ENCODE measurements at places on chromosomes 3 and 15.

- no peak for DNase-seq
Measured at GRCh38 chr3:150936693-150937092, 31.5 kb upstream of the MINDY4B start.

- no peak for DNase-seq
Measured at GRCh38 chr15:29938361-29939335, 116.4 kb upstream of the TJP1 start.

GRCh38 chr3:106345353-106346027, 476.7 kb upstream of the CBLB start:
- no peak for DNase-seq

- DNase-seq, result no peak
Measured at GRCh38 chr15:35136321-35137189, 51.5 kb upstream of the NANOGP8 start.

- DNase-seq, result peak; percentile 66
Measured at GRCh38 chr3:12629560-12629959, 34.4 kb downstream of the RAF1 start.

GRCh38 chr3:64685800-64686445, 1.9 kb downstream of the ADAMTS9 start:
- peak; percentile 93 for DNase-seq

GRCh38 chr15:42185801-42186200, 22.3 kb downstream of the VPS39 start:
- no peak for DNase-seq

DNA sequence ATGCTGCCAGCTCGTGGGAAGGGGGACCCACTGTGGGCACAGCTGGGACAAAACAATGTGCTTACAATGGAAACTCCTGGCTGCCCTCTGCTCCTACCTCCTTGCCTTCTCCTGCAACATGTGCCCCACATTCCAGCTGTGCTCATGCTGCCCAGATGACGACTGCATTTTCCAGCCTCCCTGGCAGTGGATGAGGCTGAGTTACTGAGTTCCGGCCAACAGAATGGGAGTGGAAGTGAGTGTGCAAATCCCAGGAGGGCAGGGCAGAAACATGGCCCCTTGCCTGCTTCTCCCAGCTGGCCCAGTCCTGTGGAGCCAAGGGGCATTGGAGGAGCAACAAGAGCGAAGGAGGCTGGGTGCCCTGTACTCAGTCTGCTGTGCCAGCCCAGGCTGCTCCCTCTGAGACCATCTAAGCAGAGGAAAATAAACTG, 17.1 kb downstream of the KLF15 start:
- DNase-seq, result peak; percentile 55

- no peak for DNase-seq
Measured at GRCh38 chr3:14113965-14114635, 10.6 kb downstream of the CHCHD4 start.

DNA sequence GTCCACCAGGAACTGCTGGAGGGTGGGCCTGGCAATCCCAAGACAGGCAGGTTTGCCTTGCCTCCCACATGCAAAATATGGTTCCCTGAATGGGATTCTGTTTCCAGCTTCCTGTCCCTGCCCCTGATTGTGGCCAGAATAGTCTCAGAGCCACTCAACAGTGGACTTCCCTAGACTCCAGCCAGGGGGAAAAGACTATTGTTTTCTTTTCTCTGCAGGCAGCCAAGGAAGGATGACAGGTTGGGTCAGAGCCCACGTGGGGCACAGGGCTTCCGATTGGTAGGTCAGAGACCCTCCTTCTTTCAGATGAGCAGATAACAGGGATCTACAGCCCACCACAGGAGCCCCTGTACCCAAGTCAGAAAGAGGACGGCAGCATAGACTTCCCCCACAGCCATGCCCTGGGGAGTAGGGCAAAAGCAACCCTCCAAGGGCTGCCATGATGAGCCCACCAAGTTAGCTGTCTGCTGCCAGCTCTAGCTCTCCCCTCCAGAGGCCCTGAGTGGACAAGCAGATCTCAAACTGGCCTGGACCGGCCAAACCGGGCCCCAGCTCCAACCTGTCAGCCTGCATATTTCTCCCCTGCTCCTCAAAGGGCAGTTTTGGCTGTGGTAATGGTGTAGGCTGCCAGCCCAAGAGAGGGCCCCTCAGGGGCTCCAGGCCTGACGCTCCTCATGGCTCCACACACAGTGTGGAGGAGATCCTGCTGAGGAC, 6.4 kb downstream of the TLR9 start:
- no peak for DNase-seq

- DNase-seq, result no peak
Measured at GRCh38 chr15:80742081-80742480, 37.1 kb upstream of the CEMIP start.

GRCh38 chr15:52464478-52464877, 64.2 kb downstream of the MYO5A start:
- DNase-seq, result no peak

DNA sequence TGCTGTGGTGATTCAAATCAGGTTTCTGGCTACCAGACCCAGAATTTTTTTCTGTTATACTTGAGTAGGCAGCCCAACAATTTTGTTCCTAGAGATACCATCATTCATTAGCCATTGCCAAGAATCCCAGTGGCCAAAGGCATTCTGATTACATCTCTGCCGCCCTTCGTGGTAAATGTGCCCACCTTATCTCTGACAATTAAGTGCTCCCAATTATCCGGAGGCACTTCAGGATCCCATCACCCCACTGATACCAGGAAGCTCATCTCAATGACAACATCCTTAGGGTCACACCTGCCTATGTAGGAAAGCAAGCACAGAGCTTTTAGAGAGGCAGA, 43.2 kb upstream of the RPL35A start:
- DNase-seq, result no peak

GRCh38 chr3:54079314-54079713, 43.0 kb upstream of the CACNA2D3 start:
- DNase-seq, result no peak

DNA sequence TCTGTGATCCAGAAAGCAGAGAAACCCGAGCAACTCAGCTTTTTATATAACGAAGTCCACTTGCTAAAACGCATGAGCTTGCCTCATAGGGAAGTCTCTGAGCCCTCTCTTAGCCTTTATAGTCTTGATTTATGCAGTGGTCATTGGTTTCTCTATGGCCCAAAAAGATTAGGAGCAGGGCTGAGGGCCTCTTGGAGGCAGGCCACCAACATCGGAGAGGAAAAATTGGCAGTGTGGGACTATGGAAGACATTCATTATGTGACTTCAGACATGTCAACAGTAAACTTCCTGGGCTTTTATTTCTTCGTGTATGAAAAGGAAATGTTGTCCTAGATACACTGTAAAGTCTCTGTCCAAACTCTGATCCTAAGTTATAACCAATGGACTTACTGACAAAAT, 13.5 kb downstream of the RAB8B start:
- no peak for DNase-seq

- peak; percentile 17 for DNase-seq
Measured at GRCh38 chr3:38118421-38119247, 18.3 kb downstream of the ACAA1 start.

GRCh38 chr3:150830094-150830681, 67.2 kb upstream of the SIAH2 start:
- no peak for DNase-seq

DNA sequence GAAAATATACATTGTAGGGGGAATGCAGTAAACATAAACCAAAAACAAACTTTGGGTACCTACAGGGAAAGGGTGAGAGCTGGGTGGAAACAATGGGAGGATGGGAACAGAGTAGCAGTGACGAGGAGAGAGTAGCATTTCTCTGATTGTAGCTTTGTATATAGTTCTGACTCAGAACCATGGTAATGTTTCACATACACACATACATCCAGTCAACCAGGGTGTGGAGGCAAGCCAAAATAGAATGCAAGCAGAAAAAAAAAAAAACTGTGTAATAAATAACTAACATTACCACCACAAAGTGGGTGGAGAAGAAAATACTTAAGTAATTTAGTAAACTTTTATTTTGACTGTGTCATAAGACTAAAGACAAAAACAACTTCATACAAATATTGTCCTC, 27.2 kb downstream of the BCL2A1 start:
- DNase-seq, result no peak

- no peak for DNase-seq
Measured at GRCh38 chr3:185062191-185062590, 90.7 kb downstream of the C3orf70 start.

DNA sequence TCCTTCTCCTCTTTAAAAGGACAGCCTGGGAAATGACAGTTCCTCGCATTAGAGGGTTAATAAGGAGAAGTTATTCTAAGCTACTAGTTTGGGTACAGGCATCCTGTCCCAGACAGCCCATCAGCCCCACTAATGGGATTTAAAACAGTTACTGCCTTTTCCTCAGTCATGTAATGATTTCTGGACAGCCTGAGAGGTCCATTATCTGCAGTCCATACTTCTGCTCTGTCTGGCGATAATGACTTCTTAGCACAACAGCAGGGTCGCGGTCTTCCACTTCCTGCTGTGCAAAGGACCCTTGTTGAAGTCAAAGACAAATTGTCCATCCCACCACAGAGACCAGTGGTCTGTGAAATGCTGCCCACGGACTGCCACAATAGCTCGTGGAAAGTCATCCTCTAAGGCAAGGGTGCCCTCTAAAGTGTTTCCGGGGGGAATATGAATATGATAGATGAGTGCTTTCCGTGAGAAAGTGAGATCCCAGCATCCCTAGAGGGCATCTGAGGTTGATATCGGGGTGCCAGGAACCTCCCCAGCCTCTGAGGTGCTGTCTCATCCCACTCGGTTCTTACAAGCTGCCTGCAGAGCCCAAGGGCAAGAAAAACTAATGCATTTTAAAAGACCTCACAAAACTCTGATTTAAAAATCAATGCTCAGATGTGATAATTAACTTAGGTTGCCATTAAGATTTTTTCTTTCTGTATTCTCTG, 100.7 kb downstream of the SHOX2 start:
- DNase-seq, result no peak

GRCh38 chr3:158671821-158672214, 630 bp downstream of the LXN start:
- DNase-seq, result no peak

DNA sequence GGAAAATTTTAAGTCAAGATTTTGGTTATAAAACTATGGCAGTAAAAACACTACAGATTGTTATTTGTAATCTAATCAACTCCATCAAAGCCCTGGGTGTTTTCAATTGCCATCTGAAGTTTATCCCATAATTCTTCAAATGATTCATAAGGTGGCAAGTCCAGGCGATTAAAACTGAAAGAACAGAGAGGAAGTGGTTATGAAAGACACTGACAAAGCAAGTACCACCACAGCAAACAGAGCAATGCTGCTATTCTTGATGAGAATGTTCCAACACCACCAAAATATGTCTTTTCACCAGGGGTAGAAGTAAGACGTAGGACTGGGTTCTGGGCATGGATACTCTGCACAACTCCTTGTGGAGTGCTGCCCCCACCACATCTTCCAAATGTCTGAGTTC, 86.9 kb upstream of the PRTG start:
- DNase-seq, result no peak

GRCh38 chr15:91609966-91610365, 243.5 kb upstream of the SLCO3A1 start:
- no peak for DNase-seq

DNA sequence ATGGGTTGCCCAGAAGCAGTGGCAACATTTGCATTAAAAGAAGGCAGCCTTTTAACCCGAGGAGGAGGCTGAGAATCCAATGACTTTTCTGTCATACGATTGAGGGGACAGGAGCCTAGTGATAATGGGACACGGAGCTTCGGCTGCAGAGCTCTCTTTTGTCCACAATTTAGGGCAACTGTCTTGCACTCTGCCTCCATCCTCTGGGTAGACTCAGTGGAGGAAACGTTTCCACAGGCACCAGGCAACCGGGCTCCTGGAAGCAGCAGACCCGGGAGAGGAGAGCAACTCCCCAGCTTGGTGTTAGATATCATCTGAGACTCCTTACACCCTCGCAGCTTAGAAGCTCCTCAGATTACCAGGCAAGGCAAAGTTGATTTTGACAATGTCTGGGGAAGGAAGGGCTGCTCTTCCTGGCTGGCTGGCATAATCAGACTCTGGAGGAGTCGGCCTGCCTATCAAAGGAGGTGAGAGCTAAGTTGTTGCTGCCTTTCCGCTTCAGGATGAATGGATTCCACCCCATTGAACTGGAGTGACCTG, 43.5 kb upstream of the RNU6-1 start:
- DNase-seq, result no peak

DNA sequence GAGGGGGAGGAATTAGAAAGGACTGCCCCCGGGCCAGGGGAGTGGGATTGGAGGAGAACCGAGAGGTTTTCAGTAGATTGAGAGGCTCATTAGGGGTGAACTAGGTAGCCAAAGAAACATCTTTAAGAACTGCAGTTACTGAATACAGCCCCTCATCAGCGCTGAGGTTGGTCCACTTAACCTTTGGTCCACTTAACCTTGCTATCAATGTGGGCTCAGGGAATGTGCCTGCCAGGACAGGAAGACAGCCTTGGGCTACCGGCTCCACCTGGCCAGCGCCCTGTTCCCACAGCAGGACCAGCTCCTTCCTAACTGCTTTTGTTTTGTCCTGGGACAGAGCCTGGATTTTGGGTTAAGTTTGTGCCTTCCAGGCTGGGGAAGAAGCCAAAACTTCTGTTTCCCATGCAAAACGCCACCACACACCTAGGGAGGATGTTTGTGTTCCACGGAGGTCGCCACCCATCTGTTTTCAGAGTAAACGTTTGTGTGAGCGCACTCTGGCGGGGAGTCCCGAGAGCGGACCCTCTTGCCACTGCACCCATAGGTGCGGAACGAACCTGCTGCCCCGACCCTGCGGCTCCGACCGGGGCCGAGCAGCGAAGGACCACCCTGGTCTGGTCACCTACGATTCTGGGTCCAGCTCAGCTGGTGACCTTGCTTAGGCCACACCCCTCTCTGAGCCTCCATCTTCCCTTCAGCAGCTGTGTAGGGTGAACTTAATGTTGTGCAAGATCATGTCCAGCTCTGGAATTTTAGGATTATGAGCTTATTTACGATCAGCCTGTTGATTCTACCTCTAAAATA, 107.4 kb downstream of the VGLL4 start:
- DNase-seq, result no peak

GRCh38 chr15:58503139-58504027, 71.6 kb downstream of the LIPC start:
- no peak for DNase-seq

DNA sequence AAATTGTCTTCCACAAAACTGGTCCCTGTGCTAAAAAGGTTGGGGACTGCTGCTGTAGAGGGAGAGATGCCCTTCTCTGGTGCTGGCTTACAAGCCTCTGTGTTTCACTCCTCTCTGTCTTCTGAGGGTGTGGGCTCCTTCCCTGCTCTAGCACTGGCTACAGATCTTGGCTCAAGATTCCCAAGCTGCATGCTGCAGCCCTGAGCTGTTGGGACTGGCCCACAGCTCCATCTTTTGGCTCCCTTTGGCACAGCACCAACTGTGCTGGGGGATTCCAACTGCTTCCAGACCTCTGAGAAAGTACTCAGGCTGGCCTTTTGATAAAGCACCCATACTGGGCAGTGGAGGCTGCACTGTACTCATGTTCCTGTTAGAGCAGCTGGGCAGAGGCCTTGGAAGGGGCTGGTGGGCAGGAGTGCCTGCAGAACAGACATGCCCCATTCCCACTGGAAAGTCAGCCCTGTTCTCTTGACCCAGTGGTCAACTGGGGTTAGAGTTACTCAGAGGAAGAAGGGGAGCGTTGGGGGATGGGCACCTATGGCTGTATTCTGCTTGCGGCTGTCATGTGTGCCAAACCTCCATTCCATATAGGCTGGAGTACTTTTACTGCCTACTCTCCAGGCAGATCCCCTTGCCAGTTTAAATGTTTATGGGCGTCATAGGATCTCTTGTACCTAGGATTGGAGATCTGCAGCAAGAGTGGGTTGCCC, 55.7 kb downstream of the GALK2 start:
- no peak for DNase-seq

GRCh38 chr3:14570089-14570488, 29.9 kb upstream of the GRIP2 start:
- no peak for DNase-seq

GRCh38 chr3:189165092-189165612, 6.6 kb upstream of the TPRG1 start:
- DNase-seq, result no peak

Measured in Right ventricle myocardium superior (tissue), 1 donor.